Lower lobe of right lung (tissue), 2 donors: ENCODE measurements at places on chromosomes 2 and 18. TPM values are rescaled to one million over a fixed set of nuclear protein-coding genes. Genes with fewer than 3 reads are reported as not detected.

TSPYL6 gene
- total RNA-seq, result not detected

L3MBTL4 gene
- 16.9 TPM for total RNA-seq

ALPG gene
- 0.53 TPM for total RNA-seq

HAUS1 gene
- 17.8 TPM for total RNA-seq

TUBB8B gene
- 0.47 TPM for total RNA-seq

SLC38A11 gene
- 0.44 TPM for total RNA-seq

GRCh38 chr18:33923980-33924379 is 300.7 kb downstream of the NOL4 start:
- H3K4me1 ChIP-seq, result no peaks in the 10 kb centered on the region
- H3K4me3 ChIP-seq, result no peak overlapping the region
- DNase-seq, result no peak

DNA sequence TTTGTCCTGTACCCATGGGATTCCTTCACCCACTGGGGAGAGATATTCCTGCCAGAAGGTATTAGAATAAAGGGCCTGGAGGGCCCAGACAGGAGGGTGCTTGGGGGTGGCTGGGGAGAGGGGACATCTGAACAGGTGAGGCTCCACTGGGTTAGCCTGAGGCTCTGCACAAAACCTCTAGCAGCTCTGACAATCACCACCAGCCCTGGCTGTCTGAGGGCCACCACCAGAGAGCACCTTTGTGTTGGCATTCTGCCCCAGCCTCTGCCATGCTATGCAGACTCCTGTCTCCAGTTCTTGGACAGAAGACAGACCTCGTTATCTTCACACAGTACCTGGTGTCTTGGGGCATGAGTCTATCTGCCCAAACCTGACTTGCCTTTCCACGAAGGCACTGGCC is 25.3 kb downstream of the SLC16A14 start:
- H3K36me3 ChIP-seq, result no peaks in the 10 kb centered on the region
- H3K4me1 ChIP-seq, result no peaks in the 10 kb centered on the region
- H3K27ac ChIP-seq, result no peak overlapping the region

DNA sequence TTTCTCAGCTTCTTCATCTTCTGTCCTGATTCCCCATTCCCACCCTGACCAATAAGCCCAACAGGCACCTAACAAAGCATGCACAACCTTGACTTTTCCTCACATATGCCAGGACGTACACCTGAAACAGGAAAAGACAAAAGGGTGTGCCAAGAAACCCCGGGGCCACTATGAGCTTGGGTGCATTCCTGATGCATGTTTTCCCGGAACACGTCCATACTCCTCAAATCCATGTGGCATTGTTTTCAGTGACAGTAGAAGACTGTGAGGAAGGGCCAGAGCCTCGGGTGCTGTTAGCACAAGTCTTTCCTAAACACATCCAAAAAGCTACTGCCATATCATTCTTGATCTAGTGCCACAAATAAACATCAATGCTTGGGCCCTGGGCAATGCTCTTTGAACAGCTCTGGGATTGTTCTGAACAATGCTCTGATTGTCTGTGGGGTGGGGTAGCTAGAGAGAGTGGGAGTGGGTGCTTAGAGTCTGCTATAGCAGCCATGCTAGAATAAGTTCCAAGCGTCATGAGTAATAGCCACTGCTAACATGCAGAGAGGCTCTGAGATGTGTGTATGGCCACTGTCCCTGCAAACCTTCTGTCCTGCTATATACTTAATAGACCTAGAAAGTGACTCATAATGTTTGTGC is 181.7 kb upstream of the CRIM1 start:
- H3K36me3 ChIP-seq, result no peaks in the 10 kb centered on the region
- no peaks in the 10 kb centered on the region for H3K27me3 ChIP-seq
- no peaks in the 10 kb centered on the region for H3K4me1 ChIP-seq
- H3K4me3 ChIP-seq, result no peak overlapping the region
- no peak for DNase-seq
- H3K27ac ChIP-seq, result no peak overlapping the region

DNA sequence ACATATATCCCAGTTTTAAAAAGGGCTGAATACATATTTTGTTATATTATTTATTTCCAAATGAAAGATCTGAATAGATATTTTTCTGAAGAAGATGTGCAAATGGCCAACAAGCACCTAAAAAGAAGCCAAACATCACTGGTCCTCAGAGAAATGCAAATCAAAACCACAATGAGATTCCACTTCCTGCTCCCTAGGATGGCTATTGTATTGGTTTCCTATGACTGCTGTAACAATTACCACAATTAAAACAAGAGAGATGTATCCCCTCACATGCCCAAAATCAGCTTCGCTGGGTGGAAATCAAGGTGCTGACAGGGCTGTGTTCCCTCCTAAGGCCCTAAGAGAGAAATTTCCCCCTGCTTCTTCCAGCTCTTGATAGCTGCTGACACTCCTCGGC is 23.2 kb downstream of the ABCB11 start:
- H3K4me1 ChIP-seq, result no peaks in the 10 kb centered on the region
- H3K4me3 ChIP-seq, result no peak overlapping the region
- no peak overlapping the region for H3K27ac ChIP-seq
- DNase-seq, result no peak

- H3K27me3 ChIP-seq, result no peaks in the 10 kb centered on the region
- no peak overlapping the region for H3K4me3 ChIP-seq
- H3K36me3 ChIP-seq, result no peaks in the 10 kb centered on the region
- DNase-seq, result no peak
- H3K4me1 ChIP-seq, result no peaks in the 10 kb centered on the region
Measured at GRCh38 chr18:31657823-31658669, 26.3 kb downstream of the B4GALT6 start.

DNA sequence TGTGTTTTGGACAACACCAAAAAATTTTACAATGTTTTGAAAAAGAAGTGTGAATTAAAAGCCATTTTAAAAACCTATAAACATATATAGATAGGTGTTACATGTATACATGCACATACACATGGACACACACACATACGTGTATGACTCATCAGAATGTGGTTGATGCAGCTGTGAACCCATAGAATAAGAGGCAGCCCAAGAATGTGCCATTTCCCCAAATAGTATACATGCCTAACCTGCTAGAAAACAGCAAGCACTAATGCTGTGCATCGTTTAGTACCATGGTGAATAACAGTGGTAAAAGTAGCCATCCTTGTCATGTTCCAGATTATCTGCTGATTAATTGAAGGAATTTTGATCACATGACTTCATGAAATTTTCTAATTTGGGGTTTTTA is 149.0 kb downstream of the DSEL start:
- H3K36me3 ChIP-seq, result no peaks in the 10 kb centered on the region
- H3K27me3 ChIP-seq, result no peaks in the 10 kb centered on the region
- H3K4me1 ChIP-seq, result no peaks in the 10 kb centered on the region
- no peak overlapping the region for H3K4me3 ChIP-seq
